Effector memory CD4-positive, alpha-beta T cell (primary cell): ENCODE measurements at places on chromosomes 12 and 14.

DNA sequence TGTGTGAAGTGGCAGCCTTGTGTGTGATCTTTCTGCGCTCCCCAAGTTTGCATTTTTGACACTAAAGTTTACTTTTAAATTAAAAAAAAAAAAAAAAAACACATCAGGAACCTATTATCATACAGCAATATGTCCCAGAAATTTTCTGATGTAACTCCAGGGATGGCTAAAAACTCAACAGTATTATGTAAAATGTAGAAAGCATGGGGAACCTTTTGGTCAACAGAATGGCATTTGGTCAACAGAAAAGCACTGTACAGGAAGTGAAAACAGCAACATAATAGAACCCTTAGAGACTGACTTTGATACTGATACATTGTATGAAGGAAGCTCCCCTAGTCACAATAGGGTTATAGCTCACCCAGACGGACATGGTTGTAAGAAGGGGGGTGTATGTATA lies 224.3 kb downstream of the ITPR2 start:
- no peak overlapping the region for H3K27ac ChIP-seq
- H3K4me3 ChIP-seq = no peak overlapping the region
- DNase-seq = no peak
- no peaks in the 10 kb centered on the region for H3K27me3 ChIP-seq
- H3K36me3 ChIP-seq = no peaks in the 10 kb centered on the region

DNA sequence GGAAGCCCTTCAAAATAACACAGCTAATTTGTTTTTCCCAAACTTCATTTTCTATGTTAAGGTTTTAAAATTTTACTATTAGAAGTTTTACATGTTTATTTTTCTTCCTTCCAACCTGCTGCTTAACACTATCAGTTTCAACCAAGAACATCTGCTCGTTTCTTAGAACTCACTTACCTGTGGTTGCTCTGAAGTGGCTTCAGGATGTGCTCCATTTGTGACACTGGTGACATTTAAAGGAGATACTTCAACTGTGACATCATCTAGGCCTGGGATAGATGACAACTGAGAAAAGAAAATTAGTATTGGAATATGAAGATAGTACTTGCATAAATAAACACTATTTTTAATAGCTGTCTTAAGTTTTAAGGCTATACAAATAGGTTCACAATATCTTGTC lies 17.9 kb downstream of the WASHC3 start:
- no peak overlapping the region for H3K4me3 ChIP-seq
- H3K27ac ChIP-seq = no peak overlapping the region
- peaks cover 19% of the 10 kb centered on the region for H3K36me3 ChIP-seq
- H3K4me1 ChIP-seq = no peaks in the 10 kb centered on the region
- no peak for DNase-seq

DNA sequence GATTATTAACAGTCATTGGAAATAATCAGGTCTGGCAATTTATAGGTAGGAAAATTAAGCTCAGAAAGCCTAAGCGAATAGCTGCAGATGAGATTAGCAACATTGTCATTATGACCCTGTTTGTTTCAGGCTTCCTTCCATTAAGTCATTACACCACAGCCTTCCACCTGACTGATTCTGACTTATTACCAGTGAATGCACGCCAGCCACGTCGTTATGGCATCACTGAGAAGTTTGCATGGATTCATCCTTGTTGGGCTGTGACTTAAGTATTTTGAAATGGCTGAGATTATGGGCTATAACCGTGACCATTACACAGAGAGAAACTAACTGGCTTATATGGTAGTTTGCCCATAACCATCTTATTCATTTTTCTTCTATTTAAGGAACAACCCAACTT lies 18.6 kb downstream of the RASSF8 start:
- no peak overlapping the region for H3K4me3 ChIP-seq
- no peak overlapping the region for H3K27ac ChIP-seq
- H3K27me3 ChIP-seq = no peaks in the 10 kb centered on the region
- no peaks in the 10 kb centered on the region for H3K4me1 ChIP-seq
- no peak for DNase-seq
- H3K36me3 ChIP-seq = no peaks in the 10 kb centered on the region

- no peak overlapping the region for H3K4me3 ChIP-seq
- no peak overlapping the region for H3K27ac ChIP-seq
Observed at GRCh38 chr14:51041883-51042282, 53.0 kb downstream of the TRIM9 start.

- no peaks in the 10 kb centered on the region for H3K27me3 ChIP-seq
- H3K36me3 ChIP-seq = no peaks in the 10 kb centered on the region
- H3K27ac ChIP-seq = no peak overlapping the region
- H3K4me3 ChIP-seq = no peak overlapping the region
- H3K4me1 ChIP-seq = no peaks in the 10 kb centered on the region
Observed at GRCh38 chr14:39781466-39781865, 349.2 kb upstream of the FBXO33 start.

GRCh38 chr12:120242971-120243699 lies 22.4 kb downstream of the PXN start:
- DNase-seq = no peak
- H3K27ac ChIP-seq = no peak overlapping the region
- H3K36me3 ChIP-seq = peaks cover 14% of the 10 kb centered on the region
- no peaks in the 10 kb centered on the region for H3K27me3 ChIP-seq
- H3K4me3 ChIP-seq = no peak overlapping the region

DNA sequence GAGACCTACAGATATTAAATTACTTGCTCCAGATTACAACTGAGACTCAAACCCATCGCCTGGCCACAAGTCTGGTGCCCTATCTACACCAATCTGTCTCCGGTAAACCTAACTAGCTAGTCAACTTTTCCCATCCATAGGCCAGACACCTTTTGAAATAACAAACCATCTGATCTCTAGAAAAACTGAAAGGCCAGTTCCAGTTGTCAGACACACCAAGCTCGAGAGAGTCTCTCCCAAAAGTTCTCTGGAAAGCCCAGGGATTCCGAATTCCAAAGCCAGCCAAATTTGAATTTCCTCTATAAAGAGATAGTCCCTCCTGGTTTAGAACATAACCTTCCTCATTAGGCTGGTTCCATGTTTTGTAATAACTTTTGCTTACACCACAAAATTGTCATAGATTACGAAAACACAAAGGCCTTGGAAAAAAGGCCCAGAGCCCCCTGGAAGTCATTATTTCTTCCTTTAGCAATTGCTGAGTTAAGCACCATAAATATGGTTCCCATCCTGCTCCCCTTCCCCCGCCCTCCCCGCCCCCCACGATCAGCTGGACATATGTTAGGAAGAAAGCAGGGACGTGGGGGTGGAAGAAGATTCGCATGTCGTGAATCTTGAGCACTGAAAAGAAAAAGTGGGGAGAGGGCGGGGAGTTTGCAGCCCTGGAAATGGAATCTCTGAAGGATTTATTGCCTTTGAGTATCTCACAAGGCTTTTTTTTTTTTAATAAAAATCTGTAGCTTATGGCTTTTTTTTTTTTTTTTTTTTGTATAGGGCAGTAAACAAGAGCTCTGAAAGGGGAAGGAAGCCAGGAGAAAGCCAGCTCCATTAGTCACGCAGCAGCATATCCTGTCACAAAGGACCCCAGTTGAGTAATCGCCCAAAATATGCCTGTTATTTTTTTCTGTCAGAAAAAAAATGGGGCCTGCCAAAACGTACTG lies 110.4 kb downstream of the ZFP36L1 start:
- peak overlapping the region; percentile 79 for H3K27ac ChIP-seq
- H3K36me3 ChIP-seq = no peaks in the 10 kb centered on the region
- H3K4me3 ChIP-seq = no peak overlapping the region
- no peaks in the 10 kb centered on the region for H3K27me3 ChIP-seq
- H3K4me1 ChIP-seq = peaks cover 48% of the 10 kb centered on the region

GRCh38 chr14:96925422-96925821 lies 128.2 kb downstream of the VRK1 start:
- H3K4me1 ChIP-seq = no peaks in the 10 kb centered on the region
- H3K4me3 ChIP-seq = no peak overlapping the region
- H3K27ac ChIP-seq = no peak overlapping the region
- H3K36me3 ChIP-seq = no peaks in the 10 kb centered on the region

DNA sequence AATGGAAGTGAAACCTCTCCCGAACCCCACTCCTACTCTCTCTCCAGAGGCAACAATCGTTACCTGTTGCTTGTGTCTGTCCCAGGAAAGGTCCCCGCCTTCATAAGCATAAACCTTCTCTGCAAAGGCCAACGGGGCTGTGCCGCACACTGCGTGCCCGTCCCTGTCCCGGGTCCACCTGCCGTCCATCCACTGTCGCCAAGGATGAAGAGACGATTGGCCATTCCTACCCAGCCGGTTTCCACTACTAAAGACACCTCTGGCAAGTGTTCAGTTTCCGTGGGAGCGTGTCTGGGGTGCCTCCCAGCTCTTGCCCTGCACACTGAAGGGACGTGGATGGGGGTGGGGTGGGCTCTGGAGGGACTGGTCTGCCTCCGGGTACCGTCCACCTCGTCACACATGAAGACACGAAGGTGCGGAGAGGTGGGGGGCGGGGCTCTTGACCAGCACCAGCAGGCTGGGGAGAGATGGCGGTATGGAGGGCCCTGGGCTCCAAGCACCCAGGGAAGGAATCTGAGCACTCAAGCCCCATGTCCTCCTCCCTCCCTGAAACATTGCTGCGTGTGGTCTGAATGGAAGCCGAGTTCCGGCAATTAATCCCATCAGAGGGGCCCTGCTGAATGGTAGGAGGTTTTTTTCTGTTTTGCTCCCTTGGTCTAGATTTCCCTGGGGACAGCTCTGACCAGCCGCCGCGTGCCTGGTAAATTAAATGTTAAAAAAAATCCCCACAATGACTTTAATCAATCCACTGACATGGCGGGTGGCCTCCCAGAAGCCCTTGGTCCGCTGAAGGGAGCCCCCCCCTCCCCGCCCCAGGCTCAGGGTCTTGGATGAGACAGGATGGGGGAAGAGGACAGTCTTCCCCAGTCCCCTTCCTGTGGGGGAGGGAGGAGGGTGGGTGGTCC lies 4.1 kb upstream of the KIF26A start:
- H3K4me1 ChIP-seq = peaks cover 25% of the 10 kb centered on the region
- DNase-seq = no peak
